Aorta (tissue), 5 donors: ENCODE measurements at places on chromosomes 2 and 18. TPM values are rescaled to one million over a fixed set of nuclear protein-coding genes. Genes with fewer than 3 reads are reported as not detected.

- no peak for DNase-seq
Observed at GRCh38 chr2:187403568-187404260, 44.3 kb downstream of the CALCRL start.

DSG1 gene
- not detected for total RNA-seq

DNA sequence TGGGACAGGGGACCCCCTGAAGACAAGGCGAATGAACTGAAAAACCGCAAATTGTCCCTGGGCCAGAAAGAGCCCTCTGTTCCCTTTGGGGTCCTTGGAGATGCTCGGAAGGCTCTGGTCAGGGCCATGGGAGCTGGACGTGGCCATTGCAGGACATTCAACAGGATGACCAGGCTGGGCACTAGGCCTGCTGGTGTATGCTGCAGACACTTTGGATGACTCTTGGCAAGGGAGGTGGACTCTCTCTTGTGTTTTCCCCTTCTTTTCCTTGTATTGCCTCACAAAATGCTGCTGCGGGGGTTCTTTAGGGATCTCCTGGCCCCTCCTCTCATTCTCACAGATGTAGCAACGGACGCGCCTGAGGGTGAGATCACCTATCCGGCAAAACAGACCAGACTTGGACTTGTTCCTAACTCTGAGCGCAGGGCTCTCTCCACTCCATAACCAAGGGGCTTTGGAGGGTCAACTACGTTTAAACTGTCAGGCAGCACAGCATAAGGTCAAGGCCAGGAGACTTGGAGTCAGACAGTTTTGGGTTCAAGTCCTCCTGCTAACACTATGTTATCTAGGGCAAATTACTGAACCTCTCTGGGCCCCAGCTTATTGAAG lies 41.8 kb upstream of the SH3RF3 start:
- no peak for DNase-seq

GRCh38 chr2:28681606-28682005 lies 70.0 kb upstream of the PPP1CB start:
- DNase-seq = no peak

- no peak for DNase-seq
Observed at GRCh38 chr18:77031662-77032061, 100.9 kb downstream of the MBP start.

EPB41L3 gene
- total RNA-seq = 116 TPM
